ENCODE measurements at places on chromosomes 7 and 10.

DNA sequence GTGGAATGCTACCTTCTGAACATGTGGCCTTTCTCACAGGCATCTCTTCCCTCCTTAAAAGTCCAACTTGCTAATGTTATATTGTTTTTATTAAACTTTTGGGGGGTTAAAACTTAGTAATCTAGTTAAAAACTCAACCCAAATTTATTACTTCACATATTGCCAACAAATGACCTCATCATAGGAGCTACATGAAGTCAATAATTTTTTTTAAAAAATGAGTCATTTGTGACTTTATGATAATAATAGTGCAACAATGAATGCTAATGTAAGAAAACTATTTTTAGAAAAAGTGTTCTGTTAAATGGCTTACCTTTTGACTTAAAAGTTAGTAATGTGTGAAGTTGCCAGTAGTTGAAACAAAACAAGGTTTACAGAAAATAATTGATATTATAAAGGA, 325.9 kb upstream of the FZD1 start:
- DNase-seq, result no peak

DNA sequence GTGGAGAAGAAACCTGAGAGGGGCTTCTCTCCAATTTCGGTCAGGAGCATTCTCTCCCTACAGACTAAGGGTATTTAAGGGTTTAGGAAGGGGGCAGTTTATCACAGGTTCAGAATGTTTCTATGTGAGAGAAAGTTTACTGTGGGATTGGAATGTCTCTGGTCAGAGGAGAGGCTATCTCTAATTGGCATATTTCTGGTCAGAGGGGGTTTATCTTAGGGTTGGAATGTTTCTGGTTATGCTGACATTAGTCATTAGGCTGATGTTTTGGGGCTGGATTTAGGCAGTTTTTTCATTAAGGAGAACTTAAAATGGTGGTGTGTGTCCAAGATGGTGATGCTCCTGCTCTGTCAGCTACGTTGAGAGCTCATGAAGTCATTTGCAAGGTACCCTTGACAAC, 758.0 kb downstream of the TYW1 start:
- no peak for DNase-seq

DNA sequence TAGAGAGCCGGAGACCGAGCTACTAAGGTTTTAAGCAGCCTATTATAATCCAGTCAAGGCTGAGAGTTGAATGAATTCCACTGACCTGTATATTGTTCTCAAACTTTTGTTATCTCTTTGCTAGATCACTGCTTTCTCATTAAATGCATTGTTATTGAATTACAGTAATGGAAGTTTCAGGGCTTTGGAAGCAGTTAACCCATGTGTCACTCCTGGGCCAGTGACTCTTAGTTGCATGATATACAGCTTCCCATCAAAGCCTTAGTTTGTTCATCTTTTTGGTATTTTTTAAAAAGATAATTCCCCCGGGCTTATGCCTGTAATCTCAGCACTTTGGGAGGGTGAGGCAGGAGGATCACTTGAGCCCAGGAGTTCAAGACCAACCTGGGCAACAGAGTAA, 55.4 kb upstream of the KIAA1217 start:
- no peak for DNase-seq

GRCh38 chr7:123645516-123645915, 10.2 kb upstream of the LMOD2 start:
- DNase-seq, result no peak

- no peak for DNase-seq
Measured at GRCh38 chr10:103659674-103660363, 166.3 kb downstream of the NEURL1 start.

DNA sequence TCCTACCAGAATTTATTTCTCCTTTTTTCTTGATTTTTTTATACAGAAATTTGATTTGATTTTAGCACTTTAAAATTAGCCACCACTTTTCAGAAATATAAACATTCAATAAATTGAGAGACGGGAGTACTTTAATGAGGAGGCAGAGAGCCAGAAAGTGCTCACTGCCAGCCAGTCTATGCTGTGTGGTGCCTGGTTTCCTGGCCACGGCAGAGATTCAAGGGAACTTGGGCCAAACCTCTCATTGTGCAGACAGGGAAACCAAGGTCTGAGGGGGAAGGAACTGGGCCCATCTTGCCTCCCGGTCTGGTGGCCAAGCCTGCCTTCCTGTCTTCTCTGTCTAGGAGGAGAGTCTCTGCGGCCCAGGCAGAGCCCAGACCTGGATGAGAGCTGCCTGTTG, 25.9 kb downstream of the ADAMTS14 start:
- no peak for DNase-seq

DNA sequence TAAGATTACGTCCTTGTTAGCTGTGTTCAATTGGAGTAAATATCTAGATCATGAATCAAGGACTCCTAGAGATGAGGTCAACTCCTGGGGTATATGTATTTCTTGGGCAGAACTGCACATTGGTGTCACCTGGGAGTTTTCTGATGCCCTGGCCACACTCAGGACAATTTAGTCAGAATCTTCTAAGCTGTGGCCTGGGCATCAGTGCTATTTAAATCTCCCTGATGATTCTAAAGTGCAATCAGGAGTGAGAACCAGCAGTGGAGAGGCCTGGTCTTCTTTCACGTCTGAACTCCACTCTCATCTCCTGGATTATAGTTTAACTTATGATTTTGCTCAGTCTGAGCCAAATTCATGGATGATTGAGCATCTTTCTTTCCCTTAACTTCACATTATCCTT, 218.0 kb downstream of the BMPER start:
- DNase-seq, result no peak

GRCh38 chr7:101163279-101164070, 1.9 kb downstream of the VGF start:
- no peak for DNase-seq

GRCh38 chr10:71243756-71244395, 31.5 kb downstream of the UNC5B start:
- DNase-seq, result no peak

GRCh38 chr7:117759950-117760640, 113.1 kb downstream of the CTTNBP2 start:
- no peak for DNase-seq

- no peak for DNase-seq
Measured at GRCh38 chr10:13018171-13018570, 16.7 kb upstream of the CCDC3 start.

- no peak for DNase-seq
Measured at GRCh38 chr7:42552227-42552626, 315.2 kb upstream of the GLI3 start.

DNA sequence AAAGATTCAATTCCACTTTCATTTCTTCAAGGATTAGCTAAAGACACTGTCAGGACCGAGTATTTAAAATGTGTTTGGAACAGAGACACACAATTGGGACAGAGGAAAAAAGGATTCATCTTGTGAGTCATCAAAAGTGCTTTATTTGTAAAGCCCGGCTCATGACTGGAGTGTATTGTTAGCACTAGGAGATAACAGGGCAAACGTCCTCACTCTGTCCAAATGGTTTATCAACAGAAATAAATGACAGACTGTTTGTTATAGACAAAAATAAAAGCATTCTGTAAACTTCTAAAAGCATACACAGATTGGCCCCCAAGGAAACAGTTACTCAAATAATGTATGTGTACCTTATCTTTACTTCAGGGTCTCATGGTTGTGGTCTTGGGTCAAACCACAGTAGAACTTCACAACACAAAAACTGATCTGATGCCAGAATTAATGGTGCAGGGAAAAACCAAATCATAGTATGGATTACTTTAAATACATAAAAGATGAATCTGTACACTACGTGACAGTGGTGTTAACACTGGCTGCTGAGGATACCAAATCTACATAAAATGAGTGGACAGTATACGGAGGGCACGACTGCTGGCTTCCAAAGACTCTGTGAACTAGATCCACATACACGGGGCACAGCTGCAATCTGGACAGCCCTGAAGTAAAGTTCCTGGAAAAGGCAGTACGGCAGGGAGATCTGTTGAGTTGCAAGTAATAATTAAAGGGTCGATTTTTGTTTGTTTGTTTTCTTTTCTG, 179.4 kb downstream of the PIP4K2A start:
- no peak for DNase-seq

- DNase-seq, result no peak
Measured at GRCh38 chr10:62788861-62789467, 15.6 kb upstream of the ADO start.

DNA sequence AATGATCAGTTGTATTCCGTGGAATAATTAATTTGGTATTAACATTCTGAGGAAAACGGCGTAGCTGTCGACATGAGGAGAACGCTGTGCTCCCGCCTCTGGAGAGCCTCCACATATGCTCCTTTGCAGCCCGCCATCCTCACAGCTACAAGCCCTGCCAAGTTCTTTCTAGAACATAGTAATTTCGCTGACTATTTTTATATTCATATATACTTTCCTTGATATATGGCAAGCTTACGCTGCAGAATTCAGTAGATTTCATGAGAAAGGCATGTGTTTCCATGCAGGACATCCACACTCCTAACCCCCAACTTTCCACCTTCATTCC, 45.2 kb downstream of the TBXAS1 start:
- DNase-seq, result no peak

DNA sequence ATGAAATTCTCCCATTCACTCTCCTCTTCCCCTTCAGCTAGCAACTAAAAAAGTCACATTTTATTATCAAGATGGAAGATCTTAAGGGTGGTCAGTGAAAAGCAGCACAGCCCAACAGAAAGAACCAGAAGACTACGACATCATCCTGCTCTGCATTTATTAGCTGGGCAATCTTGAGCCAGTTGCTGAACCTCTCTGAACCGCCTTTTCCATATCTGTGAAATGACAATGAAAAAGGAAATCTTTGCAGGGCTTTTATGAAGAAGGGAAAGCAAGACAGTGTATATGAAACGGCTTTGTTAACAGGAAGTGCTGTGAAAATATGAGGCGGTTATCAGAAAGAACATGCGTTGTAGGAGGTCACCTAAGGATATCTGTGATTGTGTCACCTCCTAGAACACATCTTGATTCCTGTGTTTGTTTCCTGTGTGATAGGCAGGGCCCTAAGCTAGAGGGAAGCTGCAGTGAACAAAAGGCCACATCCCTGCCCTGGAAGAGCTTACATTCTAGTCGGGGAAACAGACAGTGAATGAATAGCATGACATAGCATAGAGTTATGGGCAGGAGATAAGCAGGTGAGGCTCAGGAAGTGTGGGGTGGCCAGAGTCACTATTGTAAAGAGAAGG, 36.0 kb upstream of the KCNMA1 start:
- no peak for DNase-seq

GRCh38 chr10:7209458-7209857, 201.4 kb downstream of the SFMBT2 start:
- no peak for DNase-seq

DNA sequence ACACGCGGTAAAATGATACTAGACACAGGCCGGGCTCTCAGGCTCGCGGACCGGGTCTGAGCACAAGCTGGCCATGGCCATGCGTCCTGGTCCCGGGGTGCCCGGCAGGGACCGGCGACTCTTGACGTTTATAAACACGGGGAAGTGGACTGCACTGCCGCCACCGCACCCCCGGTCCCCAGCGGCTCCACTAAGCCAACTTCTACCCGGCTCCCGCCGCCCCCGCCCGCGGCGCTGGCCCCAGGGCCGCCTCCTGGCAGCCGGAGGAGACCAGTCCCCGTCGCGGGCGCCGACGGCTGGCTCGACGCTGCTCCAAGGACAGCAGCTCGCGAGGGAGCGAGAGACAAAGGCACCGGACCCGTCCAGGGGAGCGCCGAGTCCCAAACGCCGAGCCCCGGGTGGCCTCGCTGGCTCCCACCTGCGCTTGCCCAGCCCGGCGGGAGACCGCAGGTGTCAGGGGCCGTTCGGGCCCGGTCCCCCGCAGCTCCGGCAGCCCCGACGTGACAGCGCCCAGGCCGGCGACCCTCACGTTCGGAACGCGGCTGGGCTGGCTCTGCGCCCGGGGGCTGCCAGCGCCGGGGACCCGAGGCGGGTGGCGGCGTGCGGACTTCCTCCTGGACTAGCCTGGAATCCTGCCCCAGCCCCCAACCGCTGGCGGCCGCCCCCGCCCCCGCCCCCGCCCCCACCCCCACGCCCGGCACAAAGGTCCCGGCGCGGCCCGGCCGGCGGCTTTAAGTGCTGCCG, 517 bp downstream of the ITGB1 start:
- no peak for DNase-seq

DNA sequence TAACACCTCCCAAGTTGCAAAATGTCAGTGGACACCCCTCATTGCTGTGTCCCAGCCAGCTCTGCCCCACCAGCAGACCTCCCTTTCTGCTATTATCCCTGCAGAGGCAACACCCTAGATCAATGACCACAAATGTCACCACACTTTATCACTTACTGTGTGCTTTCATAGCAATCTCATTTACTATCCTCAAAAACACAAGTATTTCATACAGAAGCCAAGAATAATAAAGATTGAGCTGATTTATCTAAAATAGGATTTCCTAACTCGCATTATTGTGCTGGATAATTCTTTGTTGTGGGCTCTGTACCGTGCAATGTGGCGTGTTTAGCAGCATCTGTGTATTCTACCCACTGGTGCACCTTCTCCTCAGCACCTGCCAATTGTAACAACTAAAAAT, 13.2 kb upstream of the ABCB5 start:
- DNase-seq, result no peak

DNA sequence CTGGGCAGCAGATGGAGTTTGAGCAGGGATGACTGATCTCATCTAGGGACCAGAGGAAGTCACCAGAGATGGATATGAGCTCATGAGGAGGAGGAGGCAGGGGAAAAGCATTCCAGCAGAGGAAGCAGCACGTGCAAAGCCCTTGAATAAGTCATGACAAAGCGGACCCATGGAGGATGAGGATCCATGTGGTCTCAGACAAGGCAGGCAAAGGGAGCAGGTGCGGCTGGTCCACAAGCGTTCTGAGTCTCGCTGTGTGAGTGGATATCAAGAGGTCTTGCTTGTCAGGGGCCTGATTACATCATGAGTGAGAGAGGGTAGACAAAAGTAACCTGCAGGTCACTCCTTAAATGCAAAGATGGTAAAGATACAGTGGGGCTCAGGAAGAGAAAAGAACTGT, 307.6 kb downstream of the GRID1 start:
- DNase-seq, result no peak

GRCh38 chr7:50588937-50589336, 23.7 kb upstream of the DDC start:
- DNase-seq, result no peak

GRCh38 chr7:100248483-100248882, 28.7 kb downstream of the PVRIG start:
- DNase-seq, result no peak

DNA sequence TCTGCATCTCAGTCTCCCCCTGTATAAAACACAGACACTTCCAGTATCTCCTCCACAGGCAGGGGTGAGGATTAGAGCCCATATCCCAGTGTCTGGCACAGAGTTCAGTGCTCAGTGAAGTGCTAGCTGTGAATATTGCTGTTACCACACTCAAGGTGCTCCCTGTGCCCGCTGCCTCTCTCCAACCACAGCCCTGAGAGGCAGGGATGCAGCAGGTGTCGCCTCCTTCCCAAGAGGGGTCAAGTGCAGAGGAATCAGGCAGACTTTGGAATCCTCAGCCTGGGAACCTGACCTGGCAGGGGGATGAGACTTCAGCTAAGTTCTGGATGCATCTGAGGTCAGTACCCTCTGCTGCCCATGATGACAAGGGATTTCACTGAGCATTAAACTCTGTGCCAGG, 163.1 kb downstream of the GFRA1 start:
- DNase-seq, result no peak

GRCh38 chr7:93985101-93985500, 19.1 kb downstream of the BET1 start:
- no peak for DNase-seq

- no peak for DNase-seq
Measured at GRCh38 chr7:81685270-81685868, 84.5 kb downstream of the HGF start.

- no peak for DNase-seq
Measured at GRCh38 chr10:25142116-25142864, 32.5 kb upstream of the GPR158 start.
